ENCODE measurements at places on chromosomes 12 and 14.

DNA sequence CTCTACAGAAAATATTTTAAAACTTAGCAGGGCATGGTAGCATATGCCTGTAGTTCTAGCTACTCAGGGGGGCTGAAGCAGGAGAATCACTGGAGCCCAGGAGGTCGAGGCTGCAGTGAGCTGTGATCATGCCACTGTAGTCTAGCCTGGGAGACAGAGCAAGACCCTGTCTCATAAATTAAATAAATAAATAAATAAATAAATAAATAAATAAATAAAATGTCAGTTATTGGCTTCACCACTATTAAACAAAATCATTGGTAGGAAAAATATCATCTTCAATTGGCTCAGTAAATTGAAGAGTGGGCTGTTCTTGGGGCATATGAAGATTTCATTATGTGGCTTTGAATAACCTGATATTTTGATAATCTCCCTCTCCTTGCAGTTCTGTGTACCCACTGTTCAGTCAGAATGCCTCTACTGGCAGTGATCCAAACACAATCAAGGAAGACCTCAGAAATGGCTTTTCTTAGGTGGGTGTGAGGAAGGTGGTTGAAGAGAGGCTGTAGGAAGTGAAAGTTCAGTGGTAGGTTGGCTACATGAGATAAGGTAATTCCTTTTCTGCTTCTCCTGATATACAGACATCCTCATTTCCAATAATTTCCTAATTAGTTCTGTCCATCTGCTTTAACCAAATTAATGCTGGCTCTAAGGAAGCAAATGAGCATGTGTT lies 175.8 kb downstream of the MSRB3 start:
- DNase-seq, result no peak

- no peak for DNase-seq
Observed at GRCh38 chr14:39023939-39024871, 78.8 kb downstream of the SEC23A start.

DNA sequence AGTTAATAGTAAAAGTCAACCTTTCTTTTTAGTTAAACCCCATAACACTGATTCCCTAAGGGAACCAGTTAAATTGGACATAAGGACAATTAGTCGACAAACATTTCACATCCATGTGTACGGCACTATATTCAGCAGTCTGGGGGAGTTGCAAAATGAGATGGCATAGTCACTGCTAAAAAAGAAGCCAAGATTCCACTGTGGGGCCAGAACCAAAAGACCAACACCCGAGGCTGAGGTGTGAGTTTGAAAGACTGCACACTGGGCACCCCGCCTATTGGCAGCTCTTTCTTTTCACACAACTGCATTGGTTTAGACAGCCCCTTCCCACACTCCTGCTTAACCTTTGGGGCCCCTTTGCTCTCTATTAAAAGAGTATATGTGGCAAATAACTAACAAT lies 16.7 kb downstream of the SETD3 start:
- no peak for DNase-seq

DNA sequence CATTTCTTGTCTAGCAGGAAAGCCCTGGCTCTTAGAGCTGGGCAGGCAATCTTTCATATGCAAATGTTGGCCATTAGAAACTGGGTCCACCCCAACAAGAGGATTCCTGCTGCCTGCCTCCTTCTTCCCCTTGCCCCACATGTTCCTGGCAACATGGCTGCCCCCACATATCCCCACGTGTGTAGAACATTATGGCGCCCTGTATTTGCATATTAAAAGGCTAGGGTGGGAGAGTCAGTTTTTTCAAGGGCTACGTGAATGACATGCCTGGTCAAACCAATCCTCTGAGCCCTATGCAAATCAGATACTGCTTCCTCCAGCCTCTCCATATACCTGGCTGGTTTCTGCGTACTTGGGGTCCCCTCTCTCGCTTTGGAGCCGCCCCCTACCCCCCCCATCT lies 514.0 kb downstream of the FUT8 start:
- DNase-seq, result no peak

- no peak for DNase-seq
Observed at GRCh38 chr14:80426683-80427082, 215.4 kb upstream of the DIO2 start.

All from AG09319 (cell line).